ENCODE measurements at places on chromosomes 2 and 18. TPM values are rescaled to one million over a fixed set of nuclear protein-coding genes. Genes with fewer than 3 reads are reported as not detected.

The HOXD13 gene
- total RNA-seq = not detected

DNA sequence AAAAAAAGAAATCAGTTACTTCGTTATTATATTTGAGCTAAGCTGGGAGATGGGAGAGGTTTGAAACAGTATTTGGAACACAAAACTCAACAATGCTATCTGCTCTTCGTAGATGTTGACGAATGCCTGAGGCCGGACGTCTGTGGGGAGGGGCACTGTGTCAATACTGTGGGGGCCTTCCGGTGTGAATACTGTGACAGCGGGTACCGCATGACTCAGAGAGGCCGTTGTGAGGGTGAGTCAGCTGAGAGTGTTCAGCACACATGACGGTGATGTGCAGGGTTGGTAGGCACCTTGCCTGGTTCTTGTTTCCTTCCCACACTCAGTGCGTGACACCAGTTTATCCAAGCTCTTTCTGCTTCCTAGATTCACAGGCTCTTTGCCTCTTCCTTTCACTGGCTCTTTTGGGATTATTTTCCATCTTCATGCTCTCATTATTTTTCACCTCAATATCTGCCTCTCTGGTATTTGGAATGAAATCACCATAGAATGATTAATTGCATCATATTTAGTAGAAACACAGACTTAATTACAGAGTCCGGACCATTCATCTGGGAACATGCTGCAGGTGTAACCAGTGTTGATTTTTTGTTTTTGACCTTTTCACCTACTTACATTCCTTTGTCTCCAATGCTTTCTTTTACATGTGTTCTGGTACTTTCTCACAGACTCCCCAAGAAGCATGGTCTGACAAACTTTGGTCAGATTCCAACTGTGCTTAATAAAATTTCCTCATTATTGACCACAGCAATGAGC lies 200.6 kb upstream of the RASGRP3 start:
- no peaks in the 10 kb centered on the region for H3K27me3 ChIP-seq
- H3K4me3 ChIP-seq = no peak overlapping the region
- H3K4me1 ChIP-seq = peaks cover 5% of the 10 kb centered on the region
- DNase-seq = peak; percentile 66
- no peaks in the 10 kb centered on the region for H3K36me3 ChIP-seq
- no peak overlapping the region for H3K27ac ChIP-seq

DNA sequence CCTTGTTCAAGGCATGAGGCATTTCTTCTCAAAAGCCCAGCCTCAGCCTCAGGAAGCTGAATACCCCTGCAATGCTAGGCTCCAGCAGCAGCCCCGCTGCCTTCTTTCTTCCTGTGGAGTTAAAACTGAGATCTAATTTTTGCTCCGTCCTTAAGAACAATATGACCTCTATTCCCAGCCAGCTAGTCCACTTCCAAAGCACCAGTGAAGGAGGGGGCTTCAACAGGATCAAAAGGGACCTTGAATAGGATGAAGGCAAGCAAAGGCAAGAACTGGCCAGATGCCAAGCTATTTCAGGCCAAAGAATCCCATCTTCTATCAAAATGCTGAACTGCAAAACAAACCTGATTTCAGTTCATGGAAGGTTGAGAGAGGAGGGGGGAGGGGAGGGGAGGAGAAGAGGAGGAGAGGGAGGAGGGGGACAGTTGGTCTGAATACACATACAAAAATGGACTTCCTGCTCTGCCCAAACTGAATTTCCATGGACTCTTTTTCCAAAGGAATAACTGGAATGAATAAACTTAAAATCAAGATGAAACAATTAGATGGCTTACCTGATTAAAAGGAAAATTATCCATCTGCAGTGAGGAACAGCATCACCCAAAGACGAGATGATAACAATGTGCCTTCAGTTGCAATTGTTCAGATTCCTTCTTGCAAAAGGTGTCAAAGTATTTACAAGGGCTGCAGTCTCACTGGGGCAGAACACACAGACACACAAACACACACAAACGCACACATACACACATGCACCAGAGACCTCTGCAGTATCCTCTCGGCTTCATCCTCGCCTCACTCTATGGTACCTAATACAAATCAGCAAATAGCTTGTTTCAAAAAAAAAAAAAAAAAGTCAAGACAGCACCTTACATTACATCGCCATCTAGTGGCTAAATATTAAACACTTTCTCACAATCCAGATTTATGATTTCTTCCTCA lies at the start of gene SCN1A:
Gene SCN1A (minus strand): TSS at position 804 of the 939 bp plus-strand sequence. CDS start 54,399 bp downstream, outside the sequence.
- DNase-seq = peak; percentile 41
- H3K4me3 ChIP-seq = no peak within 1 kb of the TSS
- H3K27me3 ChIP-seq = no peaks in the 10 kb centered on the region
- no peaks in the 10 kb centered on the region for H3K36me3 ChIP-seq

DNA sequence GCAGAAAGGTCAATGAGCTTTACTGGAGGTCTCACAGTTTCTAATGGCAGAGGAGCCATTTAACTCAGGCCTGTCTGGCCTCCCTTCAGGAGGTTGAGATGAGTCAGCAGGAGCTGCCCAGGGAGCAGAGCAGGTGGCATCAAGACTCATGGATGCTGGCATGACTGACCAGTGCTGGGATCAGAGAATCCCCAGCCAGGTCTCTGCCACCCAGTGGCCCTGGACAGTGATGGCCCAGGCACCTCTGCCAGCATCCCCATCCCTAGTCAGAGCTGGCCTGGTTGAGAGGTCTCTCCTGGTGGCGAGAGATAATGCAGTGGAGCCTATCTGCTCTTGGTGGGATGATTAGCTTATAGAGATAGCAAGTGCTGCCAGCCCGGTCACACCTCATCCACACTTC lies 43.1 kb downstream of the GYPC start:
- no peaks in the 10 kb centered on the region for H3K27me3 ChIP-seq
- H3K27ac ChIP-seq = no peak overlapping the region
- H3K4me1 ChIP-seq = no peaks in the 10 kb centered on the region
- peaks cover 21% of the 10 kb centered on the region for H3K36me3 ChIP-seq
